ENCODE measurements at places on chromosomes 11 and 22.

GRCh38 chr11:75400146-75400865 is 988 bp downstream of the RPS3 start:
- DNase-seq: peak; percentile 80

DNA sequence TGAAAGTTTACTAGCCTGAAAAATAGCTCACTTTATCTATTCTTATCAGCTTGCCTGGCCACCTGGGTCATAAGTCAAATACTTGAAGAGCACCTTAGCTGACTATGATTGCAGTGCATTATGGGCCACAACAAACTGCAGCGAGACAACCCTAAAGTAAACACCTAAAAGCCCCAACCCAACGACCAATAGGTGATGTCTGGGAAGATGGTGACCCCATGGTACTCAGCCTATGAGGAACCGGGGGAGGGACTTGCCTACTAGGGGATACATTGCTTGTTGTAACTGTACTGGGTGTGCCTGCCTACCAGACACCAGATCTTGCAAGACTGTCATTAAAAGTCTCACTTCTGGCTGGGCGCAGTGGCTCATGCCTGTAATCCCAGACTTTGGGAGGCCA is 35.6 kb upstream of the APOBEC3A start:
- no peak for DNase-seq

DNA sequence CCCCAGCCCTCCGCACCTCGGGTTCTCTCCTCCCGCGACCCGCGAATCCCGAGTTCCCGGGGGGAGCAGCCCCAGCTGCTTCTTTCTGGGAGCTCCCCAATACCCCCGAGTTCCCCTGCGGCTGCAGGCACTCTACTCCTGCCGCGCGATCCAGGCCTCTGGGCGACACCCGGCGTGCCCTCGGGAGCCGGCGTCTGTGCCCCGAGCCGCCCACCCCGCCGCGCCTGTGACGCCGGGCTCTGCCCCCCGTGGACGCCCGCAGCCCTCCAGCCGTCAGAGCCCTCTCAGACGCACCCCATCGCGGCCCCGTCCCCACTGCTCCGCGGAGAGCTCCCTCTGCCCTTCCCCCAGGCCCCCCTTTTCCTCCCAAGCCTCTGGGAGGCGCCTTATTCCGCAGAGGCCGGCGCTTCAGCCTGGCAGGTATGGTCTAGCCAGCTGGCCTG is 422 bp downstream of the GLB1L2 start:
- peak; percentile 45 for DNase-seq

DNA sequence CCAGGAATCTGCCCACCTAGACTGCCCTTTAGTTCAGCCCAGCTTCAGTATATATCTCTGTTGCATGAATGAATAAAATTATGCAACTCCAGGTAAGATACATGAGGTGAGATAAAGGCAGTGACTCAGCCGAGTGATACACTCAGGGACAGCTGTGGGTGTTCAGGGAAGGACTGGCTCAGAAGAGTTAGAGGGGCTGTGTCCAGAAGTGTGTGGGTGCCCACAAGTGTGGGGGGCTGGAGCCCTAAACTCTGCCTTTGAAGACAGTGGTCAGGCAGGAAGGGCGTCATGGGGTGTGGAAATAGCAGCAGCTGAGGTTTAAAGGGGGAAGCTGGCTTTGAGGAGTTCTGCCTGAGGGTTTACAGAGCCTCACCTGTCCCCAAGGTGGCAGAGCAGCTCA is 8.3 kb downstream of the FTH1 start:
- no peak for DNase-seq

GRCh38 chr11:27370374-27370773 is 7.4 kb upstream of the CCDC34 start:
- DNase-seq: no peak

DNA sequence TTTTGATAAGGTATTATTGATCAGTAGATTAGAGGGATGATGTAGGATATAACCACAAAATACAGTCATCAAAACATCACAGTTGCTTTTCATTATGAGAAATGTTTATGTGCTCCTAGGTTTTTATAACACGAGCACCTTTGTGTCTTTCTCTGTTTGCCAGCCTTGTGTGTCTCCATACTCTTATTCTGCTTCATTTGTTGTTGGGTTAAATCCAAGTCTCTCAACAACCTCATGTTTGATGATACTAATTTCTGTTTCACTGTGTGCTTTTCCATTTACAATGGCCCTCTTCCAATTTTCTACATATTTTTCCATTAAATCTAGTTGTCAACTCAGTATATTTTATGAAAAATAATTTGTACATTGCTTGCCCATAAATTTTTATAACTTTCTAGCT is 107.7 kb upstream of the POU2AF2 start:
- DNase-seq: no peak

- no peak for DNase-seq
Measured at GRCh38 chr11:99244613-99245012, 223.9 kb downstream of the CNTN5 start.

DNA sequence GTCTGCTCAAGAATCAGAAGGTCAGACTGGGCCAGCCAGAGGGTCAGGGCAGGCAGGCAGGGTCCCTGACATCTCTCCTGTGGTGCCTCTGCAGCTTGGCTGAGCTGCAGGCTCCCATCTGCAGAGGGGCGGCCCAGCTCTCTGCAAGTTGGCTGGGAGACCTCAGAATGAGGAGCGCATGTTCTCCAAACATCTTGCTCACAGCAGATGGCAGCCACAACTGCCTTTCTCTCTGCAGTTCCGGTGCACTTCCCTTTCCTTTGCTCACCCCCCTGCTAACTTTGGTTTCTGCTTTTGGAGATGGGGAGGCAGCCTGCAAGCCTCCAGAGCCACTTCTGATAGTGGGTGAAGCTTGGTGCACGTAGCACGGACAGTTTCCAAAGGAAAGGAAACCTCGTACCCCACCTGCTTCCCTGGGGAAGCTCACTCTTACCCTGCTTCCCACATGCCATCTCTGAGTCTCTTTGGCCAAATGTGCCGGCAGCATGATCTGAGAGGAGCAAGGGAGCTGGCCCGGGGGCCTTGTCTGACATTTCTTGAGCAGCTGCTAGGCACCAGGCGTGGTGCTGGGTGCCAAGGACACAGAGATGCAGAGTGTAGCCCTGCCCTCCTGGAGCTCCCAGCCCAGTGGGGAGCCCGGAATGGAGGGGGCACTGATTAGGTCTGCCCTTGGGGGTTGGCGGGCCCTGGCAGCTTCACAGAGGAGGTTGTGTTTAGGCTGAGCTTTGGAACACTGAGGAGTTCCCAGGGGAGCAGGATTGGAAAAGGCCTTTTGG is 18.2 kb downstream of the DAGLA start:
- no peak for DNase-seq

DNA sequence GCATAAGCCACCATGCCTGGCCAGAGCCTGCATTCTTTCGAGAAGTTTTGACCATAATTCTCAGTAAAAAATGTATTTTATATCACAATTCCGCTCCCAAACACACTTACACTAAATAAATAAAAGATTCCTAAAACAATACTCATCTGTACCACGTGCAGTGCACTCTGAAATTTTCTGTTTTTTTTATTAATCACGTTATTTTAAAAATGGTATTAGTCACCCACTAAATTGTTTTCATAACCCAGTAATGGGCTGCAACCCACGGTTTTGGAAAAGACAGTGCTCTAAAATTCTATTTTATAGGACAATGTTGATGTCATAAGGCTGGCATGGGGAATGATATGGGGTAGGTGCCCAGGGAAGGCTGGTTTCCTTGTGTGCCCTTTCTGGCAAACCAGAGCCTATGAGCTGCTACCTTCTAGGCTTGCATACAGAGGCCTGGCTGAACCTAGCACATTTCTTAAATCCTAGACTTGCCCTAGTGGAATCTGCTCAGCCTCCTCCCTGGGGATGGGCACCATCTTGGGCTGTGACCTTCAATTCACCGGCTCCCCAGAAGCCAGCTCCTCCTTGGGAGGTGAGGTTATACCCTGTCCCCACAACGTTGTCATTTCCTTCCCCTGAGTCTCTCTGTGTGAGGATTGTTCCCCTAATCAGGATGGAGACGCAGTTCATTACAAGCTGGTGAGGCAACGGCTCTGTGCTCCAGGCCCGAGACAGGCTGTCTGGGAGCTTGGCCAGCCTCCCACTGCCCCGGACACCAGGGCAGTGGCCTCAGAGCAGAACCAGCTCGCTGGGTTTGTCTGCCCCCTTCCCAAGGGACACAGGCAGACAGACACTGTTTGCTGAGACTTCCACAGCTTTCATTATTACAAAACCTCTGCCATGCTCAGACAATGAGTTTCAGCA is 116.5 kb upstream of the NAV2 start:
- DNase-seq: no peak

Measured in RKO (cell line).